Activated T-helper 1 cell treated with anti-CD3 and anti-CD28 coated beads, Interleukin-2, amount 50 U/mL, for 16 hours (primary cell): ENCODE measurements at places on chromosomes 3 and 15.

GRCh38 chr15:69074843-69075224 lies 60.3 kb downstream of the NOX5 start:
- no peak for DNase-seq

GRCh38 chr15:57747206-57747896 lies 40.8 kb downstream of the POLR2M start:
- DNase-seq: no peak

GRCh38 chr15:37142371-37142770 lies 42.0 kb upstream of the MEIS2 start:
- no peak for DNase-seq

DNA sequence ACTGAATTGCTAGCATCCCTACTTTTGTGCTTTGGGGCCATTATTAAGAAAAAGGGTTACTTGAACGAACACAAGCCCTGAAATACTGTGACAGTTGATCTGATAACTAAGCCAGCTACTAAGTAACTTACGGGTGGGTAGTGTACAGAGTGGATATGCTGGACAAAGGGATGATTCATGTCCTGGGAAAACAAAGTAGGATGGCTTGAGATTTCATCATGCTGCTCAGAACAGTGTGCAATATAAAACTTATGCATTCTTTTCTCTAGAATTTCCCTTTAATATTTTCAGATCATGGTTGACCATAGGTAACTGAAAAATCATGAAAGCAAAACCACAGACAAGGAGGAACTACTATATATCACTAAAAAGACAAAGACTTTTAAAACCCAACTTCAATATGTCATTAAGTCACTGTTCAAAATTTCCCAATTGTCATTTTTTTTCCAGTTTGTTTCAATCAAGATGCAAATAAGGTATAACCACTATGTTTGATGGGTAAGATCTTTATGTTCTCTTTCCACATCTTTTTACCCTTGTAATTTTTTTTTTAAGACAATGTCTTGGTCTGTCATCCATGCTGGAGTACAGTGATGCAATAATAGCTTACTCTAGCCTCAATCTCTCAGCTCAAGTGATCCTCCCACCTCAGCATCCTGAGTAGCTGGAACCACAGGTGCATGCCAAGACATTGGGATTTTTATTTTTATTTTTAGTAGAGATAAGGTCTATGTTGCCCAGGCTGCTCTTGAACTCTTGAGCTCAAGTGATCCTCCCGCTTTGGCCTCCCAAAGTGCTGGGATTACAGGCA lies 67.7 kb downstream of the IFT80 start:
- DNase-seq: no peak

- DNase-seq: no peak
Measured at GRCh38 chr15:48851956-48852355, 26.0 kb upstream of the EID1 start.

DNA sequence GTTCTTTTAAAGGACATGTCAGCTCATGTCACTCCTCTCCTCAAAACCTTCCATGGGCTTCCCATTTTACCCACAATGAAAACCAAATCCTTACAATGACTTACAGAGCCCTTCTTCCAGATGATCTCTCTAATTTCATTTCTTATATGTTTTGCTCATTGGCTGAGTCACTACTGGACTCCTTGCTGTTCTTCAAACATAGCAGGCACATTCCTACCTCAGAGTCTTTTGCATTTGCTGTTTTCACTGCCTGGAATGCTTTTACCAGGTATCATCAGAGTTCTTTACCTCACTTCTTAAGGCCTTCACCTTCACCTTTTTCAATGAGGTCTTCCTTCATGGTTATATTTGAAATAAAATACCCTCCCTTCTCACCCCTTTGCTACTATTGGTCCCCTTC lies 57.3 kb downstream of the NECTIN3 start:
- DNase-seq: no peak

DNA sequence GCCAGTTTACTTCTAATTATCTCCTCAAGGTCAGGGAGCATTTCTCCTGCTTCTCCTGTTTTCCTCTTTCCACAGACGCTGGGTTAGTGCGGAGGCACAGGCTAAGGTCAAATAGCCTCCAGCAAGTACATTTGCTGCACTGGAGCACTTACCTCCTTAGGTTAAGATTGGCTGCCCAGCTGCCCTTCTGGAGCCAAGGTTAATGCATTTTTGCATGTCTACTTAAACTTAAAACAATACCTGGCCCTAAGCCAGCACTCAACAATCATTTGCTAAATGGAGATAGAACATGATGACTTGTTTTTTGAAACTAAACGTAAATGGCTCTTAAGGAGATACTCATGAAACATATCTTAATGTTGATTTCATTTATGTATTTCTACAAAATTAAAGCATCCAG lies 83.5 kb downstream of the SSR3 start:
- DNase-seq: no peak

- DNase-seq: no peak
Measured at GRCh38 chr3:37620071-37620635, 241.5 kb upstream of the CTDSPL start.

GRCh38 chr3:26064297-26064696 lies 274.4 kb downstream of the OXSM start:
- DNase-seq: no peak

DNA sequence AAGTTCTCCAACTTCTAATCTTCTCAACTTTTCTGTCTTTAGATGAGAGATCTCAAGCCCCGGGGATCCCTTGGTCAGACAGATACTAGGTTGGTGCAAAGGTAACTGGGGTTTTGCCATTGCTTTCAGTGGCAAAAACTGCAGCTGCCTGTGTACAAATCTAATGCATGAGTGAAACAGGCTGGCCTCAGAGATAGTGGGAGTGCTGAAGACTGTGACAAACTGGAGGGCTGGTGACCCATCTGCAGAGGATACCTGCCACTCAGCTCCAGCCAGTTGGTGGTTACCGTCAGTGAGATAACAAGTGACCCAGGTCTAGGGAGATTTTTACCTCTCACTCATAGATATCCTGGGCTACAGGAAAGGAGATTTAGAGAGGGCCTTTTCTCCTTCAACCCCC lies 85.7 kb downstream of the RYR3 start:
- DNase-seq: no peak

GRCh38 chr3:23232016-23232415 lies 28.9 kb downstream of the UBE2E2 start:
- no peak for DNase-seq

DNA sequence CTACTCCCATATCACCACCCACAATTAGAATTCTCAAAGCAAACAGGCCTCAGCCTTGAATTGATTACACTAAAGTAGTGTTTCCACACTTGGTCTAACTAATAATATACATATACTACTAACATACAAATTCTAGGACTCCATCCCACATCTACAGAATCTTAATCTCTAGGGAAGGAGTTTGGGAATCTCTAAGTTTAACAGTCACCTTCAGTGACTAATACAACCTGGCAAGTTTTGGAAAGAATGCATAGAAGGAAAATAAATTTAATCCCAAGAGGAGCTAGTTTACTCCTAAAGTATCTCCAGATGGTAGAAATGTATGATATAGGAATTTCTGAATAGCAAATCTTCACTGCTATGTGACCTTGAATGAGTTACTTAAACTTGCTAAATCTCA lies 9.1 kb downstream of the CLPX start:
- DNase-seq: no peak

DNA sequence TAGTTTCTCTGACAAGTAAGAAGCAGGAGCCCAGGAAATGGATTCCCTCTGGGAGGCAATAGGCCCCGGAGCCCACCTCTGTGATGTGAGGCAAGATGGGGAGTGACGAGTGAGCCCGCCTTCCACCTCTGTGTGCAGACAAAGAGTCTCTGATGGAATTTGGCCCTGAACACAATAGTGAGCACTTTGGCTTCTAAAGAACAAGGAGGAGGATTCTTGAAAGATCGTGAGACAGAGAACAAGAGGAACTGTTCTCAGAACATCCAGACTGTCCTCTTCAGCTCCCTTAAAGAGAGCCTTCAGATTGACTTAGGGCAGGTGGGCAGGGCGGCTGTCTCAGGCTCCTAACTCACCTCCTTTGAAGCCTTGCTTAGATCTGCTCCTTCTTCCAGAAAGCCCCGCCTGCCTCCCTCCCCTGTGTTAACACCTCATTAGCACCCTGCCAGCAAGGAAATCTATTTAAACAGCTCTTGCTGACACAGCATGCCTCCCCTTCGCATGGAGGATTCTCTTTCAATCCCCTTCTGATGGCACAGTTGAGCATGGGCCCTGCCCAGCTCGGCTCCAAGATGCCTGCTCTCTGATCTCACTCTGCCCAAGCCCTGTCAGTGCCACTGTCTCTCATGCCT lies 430.3 kb downstream of the NTRK3 start:
- DNase-seq: no peak

- DNase-seq: no peak
Measured at GRCh38 chr3:30895329-30895728, 868 bp upstream of the GADL1 start.

GRCh38 chr3:117671722-117672318 lies 962.2 kb downstream of the TUSC7 start:
- DNase-seq: no peak

- DNase-seq: no peak
Measured at GRCh38 chr15:32641517-32642059, at the start of gene SCG5. SCG5 (plus strand) TSS chr15:32641710; CDS start chr15:32643593, 1,883 bp downstream.

DNA sequence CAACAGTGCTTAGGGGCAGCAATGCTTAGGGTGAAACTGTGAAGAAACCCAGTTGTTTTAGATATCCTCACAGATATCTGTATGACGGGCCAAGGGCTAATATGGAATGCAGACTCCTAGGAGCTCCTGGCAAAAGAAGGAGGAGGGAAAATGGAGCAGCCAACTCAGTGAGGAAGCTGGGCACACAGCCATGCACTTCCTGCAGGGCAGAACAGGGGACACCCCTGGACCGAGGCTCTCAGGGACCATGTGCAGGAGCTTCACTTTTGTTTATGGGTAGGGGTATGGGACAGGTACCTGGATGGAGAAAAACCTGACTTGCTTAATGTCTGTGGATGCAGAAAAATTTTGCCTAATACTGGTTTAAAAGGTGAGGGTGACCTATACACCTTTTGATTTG lies 20.2 kb downstream of the NIPA1 start:
- no peak for DNase-seq

DNA sequence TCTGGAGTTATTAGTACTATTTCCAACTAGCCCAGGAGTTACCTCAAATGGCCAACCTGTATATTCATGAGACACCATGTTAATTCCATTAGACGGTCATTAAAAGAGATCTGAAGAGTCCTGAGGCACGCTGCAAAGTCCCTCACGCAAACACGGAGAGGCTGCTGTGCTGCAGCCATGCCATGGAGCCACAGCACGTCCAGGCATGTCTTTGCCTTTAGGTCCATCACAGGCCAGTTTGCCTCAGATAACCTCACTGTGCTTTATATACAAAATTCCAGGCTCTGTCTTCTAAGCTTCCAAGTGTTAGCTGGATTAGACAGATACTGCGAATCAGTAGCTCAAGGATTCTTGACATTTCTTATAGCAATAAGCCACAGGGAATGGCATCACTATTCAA lies 9.8 kb upstream of the PLAAT1 start:
- no peak for DNase-seq

DNA sequence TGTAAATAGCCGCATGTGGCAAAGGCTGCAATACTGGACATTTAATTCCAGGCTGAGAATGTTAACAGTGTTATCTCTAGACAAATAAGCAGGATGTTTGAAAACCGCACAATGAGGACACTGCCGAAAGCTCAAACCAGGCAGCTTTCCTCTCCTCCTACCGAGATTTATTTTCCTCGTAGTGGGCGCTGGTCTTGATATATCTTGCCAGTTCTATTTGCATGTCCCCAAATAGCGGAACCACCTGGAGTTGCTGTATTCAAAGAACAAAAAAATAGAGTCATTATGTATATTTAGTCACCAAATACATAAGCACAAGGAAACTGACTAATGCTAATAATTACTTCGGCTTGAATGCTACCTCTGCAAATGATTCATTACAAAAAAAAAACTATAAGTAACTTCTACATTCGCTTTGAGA lies 46.5 kb downstream of the CYFIP1 start:
- no peak for DNase-seq

GRCh38 chr3:30343067-30343831 lies 263.2 kb upstream of the TGFBR2 start:
- DNase-seq: no peak

DNA sequence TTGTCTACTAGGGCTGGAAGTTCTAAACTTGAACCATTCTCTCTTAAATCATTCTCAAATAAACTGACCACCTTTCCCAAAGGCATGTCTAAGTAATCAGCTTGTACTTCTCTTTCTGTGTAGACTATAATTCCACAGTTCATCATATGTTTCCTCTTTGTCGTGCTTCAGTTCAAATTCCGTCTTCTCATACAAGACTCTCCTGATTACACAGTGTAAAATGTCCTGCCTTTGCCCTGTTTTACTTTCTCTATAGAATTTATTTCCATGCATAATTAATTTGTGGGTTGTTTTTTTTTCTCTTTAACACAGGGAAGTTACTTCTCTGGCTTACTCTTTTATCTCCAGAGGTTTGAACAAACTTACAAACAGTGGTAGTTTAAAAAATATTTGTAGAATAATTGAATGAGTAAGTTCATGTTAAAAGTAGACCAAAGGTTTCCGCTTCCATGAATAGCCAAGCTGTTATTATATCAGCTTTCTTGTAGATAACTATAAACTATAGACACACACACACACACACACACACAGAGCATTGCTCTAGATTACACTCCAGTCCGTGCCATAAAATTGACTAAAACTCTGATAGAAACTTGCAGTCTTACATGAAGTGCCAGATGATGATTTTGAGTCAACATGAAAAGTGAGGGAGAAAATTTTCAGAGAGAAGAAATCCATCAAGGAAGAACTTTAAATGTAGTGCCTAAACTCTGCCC lies 119.0 kb downstream of the SUCNR1 start:
- no peak for DNase-seq

- no peak for DNase-seq
Measured at GRCh38 chr15:90558171-90558573, 28.4 kb downstream of the CRTC3 start.

DNA sequence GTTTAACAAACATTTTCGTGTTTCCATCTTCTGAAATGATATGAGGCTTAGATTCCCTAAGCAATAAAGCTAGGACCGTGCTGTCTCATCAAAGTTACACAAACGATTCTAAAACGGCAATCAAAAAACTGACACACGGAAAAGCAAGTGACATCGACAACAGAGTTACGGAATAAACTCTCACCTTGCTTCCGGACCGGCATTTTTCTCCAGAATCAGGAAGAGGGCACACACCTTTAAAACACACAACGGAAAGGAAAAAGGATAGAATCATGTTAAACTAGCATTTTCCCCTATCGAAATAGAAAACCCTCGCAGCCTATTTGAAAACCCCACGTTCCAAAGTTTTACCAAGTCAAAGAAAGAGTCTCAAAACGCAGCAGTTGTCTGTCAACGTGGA lies 1.4 kb downstream of the DLG1 start:
- no peak for DNase-seq
